ENCODE measurements at places on chromosomes 5 and 9.

GRCh38 chr5:122252319-122252718 is 59.7 kb upstream of the SNCAIP start:
- no peak for DNase-seq

GRCh38 chr9:133612816-133613215 is 3.6 kb upstream of the FAM163B start:
- DNase-seq = no peak

- no peak for DNase-seq
Observed at GRCh38 chr5:165757791-165758190, 2252.4 kb downstream of the MAT2B start.

- DNase-seq = no peak
Observed at GRCh38 chr5:18984559-18985080, 1003.4 kb downstream of the CDH18 start.

DNA sequence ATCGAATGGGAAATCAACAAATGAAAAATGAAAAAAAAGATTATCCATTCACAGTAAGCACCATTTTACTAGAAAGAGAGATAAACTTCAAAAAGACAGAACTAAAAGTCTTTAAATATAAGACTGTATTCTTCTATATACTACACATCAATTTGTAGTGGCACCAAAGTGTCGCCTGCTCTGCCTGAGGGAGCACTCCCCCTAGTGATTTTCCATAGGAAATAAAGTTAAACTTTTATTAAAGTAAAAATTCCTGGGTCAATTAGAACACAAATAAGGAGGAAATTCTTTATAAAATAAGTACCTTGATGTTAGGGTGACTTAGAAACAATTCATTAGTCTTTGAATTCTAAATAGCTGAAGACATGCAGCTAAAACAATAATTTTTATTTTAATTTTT is 9.7 kb downstream of the RAD1 start:
- DNase-seq = no peak

GRCh38 chr5:129906177-129906887 is 2.1 kb downstream of the CHSY3 start:
- DNase-seq = no peak

GRCh38 chr5:102498271-102499034 is at the start of gene SLCO6A1:
Gene SLCO6A1, minus strand, starts transcription at chr5:102499001. Its CDS starts 157 bp downstream, at chr5:102498844.
- no peak for DNase-seq
